ENCODE measurements at places on chromosomes 6 and 20.
A peak's percentile ranks its signal among the peaks of the same experiment; 100 is the strongest.

- no peak for DNase-seq
Measured at GRCh38 chr6:45590226-45590625, 212.5 kb upstream of the SUPT3H start.

DNA sequence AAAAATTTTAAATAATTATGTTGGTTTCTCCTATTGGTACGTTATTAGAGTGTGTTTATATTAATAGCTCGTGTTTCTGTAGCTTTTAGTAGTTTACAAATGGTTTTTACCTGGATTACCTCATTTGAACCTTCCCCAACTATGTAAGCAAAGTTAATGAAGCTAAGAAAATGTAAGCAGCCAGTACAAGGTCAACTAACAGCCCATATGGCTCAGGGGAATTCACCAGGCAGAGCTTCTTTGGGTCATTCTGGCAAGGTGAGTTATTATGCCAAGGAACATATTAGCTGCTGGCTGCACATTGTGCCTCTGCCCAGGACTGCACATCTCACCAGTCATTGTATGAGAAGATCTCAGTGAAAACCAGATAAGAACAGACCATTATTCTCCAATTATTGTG is 27.0 kb upstream of the MARCKS start:
- no peak for DNase-seq

GRCh38 chr6:160305926-160306713 is 42.1 kb upstream of the SLC22A3 start:
- DNase-seq: peak; percentile 43

DNA sequence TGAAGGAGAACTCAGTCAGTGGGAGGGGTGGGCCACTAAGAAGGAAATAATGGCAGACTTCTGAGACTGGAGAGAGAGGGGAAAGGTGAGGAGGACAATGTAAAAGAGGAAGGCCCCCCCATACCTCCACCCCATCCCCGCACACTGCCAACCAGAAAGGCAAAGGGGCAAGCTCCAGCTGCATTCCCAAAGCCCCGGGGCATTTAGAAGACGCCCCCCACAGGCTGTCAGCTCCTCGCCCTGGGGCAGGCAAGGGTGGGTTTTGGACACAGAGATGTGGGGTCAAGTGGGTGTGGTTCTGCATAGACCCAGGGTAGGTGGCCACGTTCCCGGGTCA is 20.8 kb upstream of the SLC22A7 start:
- no peak for DNase-seq

- no peak for DNase-seq
Measured at GRCh38 chr20:63706852-63707557, 771 bp downstream of the ARFRP1 start.

GRCh38 chr6:167679122-167679736 is 147.5 kb upstream of the AFDN start:
- no peak for DNase-seq

DNA sequence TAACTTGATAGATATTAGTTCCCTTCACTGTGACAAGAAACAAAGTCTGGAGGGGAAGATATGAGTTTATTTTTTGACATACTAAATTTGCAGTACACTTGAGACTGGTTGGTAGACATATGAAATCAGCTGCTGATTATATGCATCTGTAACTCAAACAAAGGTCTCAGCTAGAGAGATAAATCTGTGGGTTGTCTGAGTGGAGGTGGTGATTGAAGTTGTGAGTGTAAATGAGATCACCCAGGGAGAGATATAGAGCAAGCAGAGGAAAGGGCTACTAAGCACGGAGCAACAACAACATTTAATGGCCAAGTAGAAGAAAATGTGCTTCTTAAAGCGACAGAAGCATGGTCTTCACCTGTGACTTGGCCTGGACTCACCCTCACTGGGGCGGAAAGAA is 173.2 kb upstream of the EYA4 start:
- no peak for DNase-seq

DNA sequence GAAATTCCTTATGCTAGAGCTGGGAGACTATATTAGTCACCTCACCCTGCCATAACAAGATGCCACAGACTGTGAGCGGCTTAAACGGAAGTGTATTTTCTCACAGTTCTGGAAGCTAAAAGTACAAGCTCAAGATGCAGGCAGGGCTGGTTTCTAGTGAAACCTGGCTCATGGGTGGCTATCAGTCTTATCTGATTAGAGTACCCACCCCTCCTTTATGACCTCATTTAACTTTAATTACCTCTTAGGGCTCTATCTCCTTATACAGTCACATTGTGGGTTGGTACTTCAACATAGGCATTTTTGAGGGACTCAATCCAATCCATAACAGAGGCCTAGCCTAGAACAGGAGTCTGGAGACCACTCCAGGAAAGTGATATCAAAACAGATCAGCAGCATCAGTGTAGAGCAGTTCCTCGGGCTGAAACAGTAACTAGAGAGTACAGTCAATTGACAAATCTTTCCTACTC is 2.3 kb upstream of the SNRNP48 start:
- DNase-seq: no peak

- DNase-seq: no peak
Measured at GRCh38 chr6:164142322-164142721, 727.8 kb downstream of the QKI start.

GRCh38 chr6:1558388-1558787 is 51.3 kb upstream of the FOXC1 start:
- no peak for DNase-seq
